Stimulated activated naive CD4-positive, alpha-beta T cell (primary cell): ENCODE measurements at places on chromosomes 1 and 21.

GRCh38 chr1:23473037-23473800 is 10.8 kb downstream of the ASAP3 start:
- no peak for DNase-seq

- DNase-seq, result no peak
Measured at GRCh38 chr1:17967623-17968255, 139.9 kb upstream of the IGSF21 start.

DNA sequence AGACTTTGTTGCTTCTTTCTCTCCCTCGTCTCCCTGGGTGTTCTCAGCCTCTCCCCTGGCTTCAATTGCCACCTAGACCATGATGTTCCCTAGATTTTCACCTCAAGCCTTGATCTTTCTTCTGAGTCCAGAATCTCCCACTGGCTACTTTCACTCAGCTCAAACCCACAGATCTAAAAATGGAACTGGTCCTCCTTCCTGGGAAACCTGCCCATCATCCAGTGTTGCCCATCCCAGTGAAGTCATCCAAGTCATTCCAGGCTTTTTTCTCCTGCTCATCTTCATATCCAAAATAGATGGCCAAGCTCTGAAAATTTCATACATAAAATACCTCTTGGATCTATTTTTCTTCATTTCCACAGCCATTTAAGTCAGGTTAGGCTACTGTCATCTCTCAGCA is 347.4 kb downstream of the KCNH1 start:
- no peak for DNase-seq

DNA sequence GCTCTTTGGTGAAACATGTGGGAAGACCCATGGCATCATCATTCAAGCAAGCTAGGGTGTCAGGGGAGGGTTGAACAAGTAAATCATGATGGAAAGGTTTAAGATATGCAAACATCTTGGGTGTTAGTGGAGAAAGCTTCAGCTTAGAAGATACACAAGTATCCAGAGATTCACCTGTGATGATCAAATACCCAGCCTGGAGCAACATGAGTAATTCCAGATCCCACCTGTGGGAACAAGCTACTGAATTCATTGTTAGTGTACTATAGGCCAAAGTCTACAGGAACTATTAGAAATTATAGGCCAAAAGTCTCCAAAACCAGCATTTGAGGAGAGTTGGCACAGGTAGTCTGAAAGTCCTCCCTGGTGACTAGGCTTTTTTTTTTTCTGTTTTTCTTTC is 499.9 kb downstream of the NUF2 start:
- DNase-seq, result no peak

GRCh38 chr1:46960250-46960649 is 19.0 kb upstream of the CYP4A11 start:
- no peak for DNase-seq

GRCh38 chr1:66335859-66336640 is 197.9 kb upstream of the SGIP1 start:
- peak; percentile 81 for DNase-seq

DNA sequence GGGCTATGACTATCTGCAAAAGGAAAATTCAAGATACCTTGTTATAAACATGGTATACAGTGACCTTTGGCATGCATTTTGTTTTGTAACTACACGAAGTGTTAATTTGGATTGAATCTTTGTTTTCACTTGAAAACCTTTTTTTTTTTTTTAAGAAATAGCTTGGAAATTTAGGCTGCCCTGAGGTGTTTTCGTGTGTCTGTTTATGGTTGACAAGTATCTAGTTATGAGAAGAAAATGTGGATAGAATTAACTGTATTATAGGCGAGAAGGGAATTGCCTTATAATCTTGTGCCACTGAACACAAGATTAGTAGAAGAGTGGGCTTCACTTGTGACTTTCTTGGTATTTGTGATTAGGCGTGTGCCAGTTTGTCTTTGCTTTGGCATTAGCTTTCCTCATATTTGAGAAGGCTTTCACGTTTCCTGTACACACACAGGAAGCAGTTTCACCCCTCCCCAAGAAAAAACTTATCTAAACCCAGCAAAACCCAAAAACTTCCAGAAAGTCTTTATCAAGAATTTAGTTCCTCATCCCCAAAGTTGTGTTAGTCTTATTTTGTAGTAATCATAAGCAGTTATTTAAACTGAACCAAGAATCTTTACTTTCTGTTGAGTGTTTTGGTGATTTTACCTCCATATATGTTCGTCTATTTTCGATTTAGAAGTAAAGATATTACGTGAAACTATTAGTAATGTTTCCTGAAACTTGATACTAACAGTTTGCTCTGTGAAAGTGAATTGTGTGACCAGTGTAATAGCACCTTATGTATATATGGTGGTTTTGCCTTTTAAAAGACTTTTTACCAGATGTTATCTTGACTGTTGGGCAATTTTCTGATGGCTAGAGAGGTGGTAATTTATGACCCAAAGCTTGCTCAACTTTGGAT is 3.8 kb downstream of the DYRK1A start:
- no peak for DNase-seq

- no peak for DNase-seq
Measured at GRCh38 chr1:221030990-221031389, 151.7 kb downstream of the HLX start.

DNA sequence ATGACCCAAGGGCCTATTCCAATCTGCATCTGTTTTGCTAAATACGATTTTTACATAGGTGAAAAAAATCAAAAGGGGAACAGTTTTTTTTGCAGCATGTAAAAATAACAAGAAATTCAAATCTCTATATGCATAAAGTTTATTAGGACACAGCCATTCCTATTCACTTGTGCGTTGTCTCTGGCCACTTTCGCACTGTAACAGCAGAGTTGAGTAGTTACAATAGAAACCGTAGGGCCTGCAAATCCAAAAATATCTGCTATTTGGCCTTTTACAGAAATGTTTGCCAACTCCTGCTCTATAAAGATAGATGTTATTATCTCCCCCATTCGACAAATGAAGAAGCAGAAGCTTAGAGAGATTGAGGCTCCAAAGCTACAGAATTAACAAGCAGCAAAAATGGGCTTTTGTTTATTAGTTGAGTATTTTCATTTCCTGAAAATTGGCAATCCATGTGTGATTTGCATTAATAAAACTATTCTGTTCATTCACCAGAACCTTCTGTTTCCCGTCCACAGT is 5.5 kb downstream of the DYNLT5 start:
- DNase-seq, result no peak

DNA sequence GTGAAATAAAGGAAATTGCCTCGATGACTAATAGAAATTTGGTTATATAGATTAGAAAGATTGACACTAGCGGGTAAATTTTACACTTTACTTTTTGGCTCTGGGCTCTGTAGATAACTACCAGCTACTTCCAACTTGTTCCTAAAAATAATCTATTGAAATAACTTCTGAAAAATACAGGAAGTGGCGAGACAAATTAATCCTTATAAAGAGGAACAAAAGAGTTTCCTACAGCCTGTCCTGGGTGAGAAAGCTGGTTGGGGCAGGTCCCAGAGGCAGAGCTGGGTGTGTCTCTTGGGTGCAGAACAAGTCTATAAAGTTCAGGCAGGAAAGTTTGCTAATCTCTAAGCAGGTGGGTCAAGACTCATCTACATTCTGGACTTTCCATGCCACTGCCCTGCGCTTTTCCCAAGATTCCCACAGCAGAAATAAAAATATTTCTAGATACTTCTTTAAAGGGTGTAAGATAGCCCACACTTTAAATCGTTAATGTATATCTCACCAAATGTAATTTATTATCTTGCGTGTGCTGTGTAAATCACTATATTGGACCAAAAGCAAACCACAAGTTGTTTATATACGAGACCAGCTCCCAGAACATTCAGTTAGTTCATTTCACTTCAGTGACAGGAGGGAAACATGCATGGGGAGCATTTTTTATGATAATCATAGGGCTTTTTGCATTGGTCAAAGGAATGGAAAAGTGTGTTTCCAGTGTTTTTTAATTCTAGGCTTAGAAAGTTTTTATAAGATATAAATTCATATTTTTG is 70.1 kb upstream of the NRIP1 start:
- no peak for DNase-seq
